ENCODE measurements at places on chromosomes 16 and 17. TPM values are rescaled to one million over a fixed set of nuclear protein-coding genes. Genes with fewer than 3 reads are reported as not detected.

DNA sequence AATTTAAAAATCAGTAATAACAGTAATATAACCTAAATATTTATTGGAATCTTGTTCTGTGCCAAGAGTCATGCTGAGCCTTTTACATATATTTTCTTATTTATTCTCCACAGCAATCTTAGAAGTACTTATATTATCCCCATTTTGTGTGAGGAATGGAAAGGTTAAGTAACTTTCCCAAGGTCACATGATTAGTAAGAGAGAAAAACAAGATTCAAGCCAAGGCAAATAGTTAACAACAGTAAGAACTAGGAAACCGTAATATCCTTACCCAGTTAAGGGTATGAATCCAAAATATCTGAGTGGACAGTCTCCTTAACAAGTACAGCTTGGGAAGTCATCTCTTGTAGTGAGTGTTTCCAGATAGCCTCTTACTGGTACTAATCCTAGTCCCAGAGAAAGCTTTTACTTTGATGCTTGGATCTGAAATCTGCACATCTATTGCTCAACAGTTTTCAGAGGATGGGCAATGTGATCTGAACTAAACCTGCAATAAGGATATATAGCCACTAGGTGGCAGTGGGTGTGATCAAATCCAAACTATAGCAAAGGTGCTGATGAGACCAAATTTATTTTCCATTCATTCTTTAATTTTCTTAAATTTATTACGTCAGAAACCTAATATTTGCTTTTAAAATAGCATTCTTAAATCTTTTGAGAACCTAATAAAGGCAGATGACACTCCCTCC lies 23.3 kb downstream of the SHISA6 start:
- no peaks in the 10 kb centered on the region for H3K4me1 ChIP-seq
- no peak overlapping the region for H3K27ac ChIP-seq
- no peaks in the 10 kb centered on the region for H3K36me3 ChIP-seq

THRA gene
- total RNA-seq, result 44.6 TPM

- no peaks in the 10 kb centered on the region for H3K27me3 ChIP-seq
- no peaks in the 10 kb centered on the region for H3K36me3 ChIP-seq
- peak; percentile 69 for DNase-seq
Measured at GRCh38 chr17:42286411-42287221, 1.7 kb upstream of the STAT5A start.

DNA sequence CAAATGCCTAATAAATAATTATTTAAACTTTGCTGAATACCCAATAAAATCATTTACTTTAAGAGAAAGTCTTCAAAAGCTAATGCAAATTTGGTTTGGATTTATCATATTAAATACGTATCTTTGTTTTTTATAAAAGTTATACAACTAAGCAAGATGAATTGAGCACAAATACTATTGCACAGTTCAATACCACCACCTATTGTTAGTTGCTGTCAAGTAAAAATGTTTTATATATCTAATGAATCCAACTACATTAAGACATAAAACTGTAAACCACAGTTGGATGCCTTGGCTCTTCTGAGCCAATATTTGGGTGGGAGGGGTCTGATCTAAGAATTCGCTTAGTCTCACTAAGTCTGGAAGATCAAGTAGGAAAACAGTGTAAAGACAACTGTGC lies 7.7 kb downstream of the FBXL20 start:
- peaks cover 1% of the 10 kb centered on the region for H3K36me3 ChIP-seq
- H3K27me3 ChIP-seq, result no peaks in the 10 kb centered on the region
- H3K4me3 ChIP-seq, result no peak overlapping the region
- peaks cover 7% of the 10 kb centered on the region for H3K4me1 ChIP-seq
- H3K27ac ChIP-seq, result no peak overlapping the region

DNA sequence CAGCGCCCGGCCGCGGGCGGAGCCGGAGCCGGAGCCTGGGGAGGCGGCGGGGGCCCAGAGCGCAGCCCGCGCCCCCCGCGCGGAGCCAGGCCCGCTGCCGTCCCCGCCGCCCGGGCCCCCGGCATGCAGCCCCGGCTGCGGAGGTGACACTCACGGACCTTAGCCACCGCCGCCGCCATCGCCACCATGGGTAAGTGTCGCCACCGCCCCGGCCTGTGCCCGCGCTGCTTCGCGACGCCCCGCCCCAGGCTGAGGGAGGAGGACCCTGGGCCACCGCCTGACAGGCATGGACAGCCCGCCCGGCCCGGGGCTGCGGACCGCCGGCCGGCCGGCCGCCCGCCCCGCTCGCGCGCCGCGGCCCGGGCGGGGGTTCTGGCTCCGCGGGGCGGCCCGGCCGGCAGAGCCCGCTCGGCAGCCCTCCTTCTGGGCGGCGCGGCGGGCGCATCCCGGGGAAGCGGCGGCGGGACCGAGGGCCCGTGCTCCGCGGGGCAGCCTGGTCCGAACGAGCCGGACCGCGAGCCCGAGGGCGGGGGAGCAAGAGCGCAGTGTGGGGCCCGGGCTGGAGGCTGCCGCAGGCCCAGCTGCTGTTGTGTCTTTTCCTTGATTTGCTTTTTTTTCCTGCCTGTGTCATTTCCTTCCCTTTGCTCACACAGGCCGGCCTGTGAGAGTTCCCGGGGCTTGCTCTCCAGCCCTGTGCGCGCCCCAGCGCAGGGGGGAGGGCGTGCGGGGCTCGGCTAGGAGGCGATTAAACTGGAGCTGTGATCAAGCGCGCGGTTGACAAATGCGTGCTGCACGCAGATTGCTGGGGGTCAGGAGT lies 565 bp downstream of the MAP3K3 start:
- H3K4me1 ChIP-seq, result peaks cover 40% of the 10 kb centered on the region
- DNase-seq, result peak; percentile 89
- H3K27me3 ChIP-seq, result peaks cover under 1% of the 10 kb centered on the region
- H3K27ac ChIP-seq, result peak overlapping the region; percentile 90
- H3K36me3 ChIP-seq, result no peaks in the 10 kb centered on the region

GRCh38 chr17:74459622-74460021 lies 6.8 kb upstream of the CD300A start:
- H3K4me3 ChIP-seq, result no peak overlapping the region
- no peaks in the 10 kb centered on the region for H3K36me3 ChIP-seq
- H3K27ac ChIP-seq, result no peak overlapping the region
- no peak for DNase-seq
- peaks cover 7% of the 10 kb centered on the region for H3K27me3 ChIP-seq

KCNJ16 gene
- not detected for total RNA-seq

DNA sequence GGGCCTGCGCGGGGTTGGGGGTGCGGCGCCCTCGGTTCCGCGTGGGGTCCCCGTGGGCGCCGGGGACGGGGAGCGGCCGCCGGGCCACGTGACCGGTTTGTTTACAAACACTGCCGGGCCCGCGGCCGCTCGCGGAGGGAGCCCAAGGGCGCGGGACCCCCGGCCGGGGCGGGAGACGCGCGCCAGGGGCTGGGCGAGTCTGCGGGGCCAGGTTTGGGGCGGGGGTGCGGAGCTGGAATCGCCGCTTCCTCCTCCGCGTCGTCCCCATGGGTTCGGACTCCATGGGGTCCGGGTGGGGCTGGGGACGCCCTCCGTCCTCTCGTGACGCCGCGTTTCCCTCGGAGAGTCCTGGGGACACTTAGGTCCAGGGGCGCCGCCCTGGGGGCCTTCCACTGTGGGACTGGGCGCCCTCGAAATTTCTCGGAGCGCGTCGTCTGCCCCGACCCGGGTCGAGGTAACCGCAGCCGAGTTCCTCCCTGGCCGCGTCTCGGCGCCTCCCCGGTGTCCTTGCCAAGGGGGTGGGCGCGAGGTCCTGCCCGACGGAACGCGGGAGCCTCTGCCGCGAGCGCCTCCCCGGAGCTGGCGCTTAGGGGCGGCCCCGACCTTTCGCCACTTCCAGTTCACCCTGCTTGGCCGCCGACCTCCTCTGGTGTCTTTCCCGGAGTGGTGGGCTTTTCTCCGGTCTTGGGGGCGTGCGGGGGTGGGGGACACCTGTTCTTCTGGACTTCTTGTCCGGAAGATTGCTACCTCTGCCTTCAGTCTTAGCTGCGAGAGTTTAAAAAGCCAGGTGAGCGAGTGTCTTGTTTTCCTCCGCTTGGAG lies 684 bp downstream of the YPEL2 start:
- DNase-seq, result peak; percentile 86
- H3K4me3 ChIP-seq, result peak overlapping the region; percentile 92
- H3K36me3 ChIP-seq, result no peaks in the 10 kb centered on the region

AGRP gene
- total RNA-seq, result not detected

- peak overlapping the region; percentile 36 for H3K27ac ChIP-seq
- no peak for DNase-seq
- no peaks in the 10 kb centered on the region for H3K27me3 ChIP-seq
- H3K4me3 ChIP-seq, result no peak overlapping the region
Measured at GRCh38 chr17:37176723-37177122, 199.1 kb upstream of the C17orf78 start.

- peak overlapping the region; percentile 73 for H3K27ac ChIP-seq
- H3K36me3 ChIP-seq, result no peaks in the 10 kb centered on the region
- peaks cover 69% of the 10 kb centered on the region for H3K4me1 ChIP-seq
- peaks cover 7% of the 10 kb centered on the region for H3K27me3 ChIP-seq
Measured at GRCh38 chr16:14007450-14007849, 63.7 kb upstream of the MRTFB start.

DNA sequence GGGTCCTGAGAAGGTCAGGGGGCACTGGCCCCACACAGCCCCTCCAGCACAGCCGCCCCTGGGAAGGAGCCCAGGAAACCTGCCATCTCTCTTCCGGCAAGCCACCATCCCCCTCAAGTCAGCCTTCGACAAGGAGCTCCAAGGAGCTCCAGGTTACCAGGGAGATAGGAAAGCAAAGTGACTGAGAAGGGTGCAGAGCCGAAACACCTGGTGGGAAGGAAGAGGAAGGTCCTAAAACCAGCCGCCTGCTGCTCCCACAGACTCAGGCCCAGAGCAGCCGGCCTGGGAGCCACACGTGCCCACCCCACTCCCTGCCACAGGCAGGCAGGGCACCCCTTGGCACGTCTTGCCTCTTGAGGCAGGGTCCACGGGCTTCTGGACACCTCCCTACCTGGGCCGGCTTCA lies 80.7 kb downstream of the TIMM22 start:
- H3K4me1 ChIP-seq, result peaks cover 12% of the 10 kb centered on the region
- no peak for DNase-seq
- no peaks in the 10 kb centered on the region for H3K27me3 ChIP-seq
- H3K36me3 ChIP-seq, result peaks cover 16% of the 10 kb centered on the region
- no peak overlapping the region for H3K4me3 ChIP-seq

DNA sequence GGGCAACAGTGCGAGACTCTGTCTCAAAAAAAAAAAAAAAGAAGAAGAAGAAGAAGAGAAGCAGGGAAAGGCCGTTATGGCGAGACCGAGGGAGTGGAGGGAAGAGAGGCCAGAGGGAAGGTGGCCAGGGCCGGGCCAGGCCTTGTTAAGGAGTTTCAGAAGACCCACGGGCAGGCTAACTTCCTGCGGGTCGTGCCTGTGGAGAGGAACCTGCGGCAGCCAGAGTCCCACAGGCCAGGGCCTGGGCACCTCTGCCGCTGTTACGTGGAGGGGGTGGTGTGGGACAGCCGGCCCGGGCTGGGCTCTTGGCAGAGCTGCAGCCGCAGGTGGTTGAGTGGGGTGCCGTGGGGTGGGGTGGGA lies 5.4 kb downstream of the WDR81 start:
- DNase-seq, result no peak
- H3K27ac ChIP-seq, result no peak overlapping the region
- H3K4me3 ChIP-seq, result no peak overlapping the region
